ENCODE measurements at places on chromosomes 5 and 9.

DNA sequence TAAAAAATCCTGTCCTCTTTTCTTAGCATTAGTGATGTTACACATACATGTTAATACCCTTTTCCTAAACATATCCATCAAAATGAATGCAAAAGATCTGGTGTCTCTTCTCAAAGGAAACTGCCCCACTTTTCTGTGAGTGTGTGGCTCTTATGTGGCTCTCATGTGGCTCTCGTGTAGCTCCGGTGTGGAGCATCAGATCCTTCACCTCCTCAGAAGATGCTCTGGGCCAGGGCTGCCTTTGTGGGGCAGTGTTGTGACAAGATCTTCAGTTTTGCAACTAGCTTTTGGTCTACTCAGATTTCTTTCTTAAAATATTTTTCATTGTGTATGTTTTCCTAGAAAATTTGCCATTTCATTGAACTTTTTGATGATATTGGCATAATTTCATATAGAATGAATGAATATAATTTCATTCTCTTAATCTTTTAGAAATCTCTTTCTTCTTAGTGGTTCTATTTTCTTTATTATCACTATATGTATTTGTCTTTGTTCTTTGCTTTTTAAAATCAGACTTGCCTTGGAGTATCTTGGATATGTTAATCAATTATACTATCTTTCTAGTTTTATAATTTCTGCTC, 19.4 kb downstream of the GARNL3 start:
- DNase-seq = no peak

DNA sequence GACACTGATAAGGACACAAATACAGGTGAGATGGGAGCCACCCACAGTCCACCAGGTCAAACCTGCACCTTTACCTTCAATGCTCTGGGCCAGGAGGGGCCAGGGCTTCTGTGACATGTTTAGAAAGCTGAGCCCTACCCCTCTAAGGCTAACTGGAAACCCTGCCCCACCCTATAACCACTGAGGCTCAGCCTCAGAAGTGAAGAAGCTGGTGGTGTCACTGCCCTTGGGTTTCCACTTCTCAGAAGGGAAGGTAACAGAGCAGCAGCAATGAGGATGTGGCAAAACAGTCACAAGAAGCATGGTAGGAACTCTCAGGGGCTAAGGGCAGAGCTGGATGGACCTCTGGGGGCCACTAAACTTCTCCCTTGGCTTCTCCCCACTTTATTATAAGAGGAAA, 6.0 kb downstream of the PDGFRB start:
- no peak for DNase-seq

GRCh38 chr5:68540798-68541590, 325.4 kb downstream of the PIK3R1 start:
- DNase-seq = no peak

GRCh38 chr5:160665460-160665859, 186.6 kb downstream of the ATP10B start:
- DNase-seq = no peak

DNA sequence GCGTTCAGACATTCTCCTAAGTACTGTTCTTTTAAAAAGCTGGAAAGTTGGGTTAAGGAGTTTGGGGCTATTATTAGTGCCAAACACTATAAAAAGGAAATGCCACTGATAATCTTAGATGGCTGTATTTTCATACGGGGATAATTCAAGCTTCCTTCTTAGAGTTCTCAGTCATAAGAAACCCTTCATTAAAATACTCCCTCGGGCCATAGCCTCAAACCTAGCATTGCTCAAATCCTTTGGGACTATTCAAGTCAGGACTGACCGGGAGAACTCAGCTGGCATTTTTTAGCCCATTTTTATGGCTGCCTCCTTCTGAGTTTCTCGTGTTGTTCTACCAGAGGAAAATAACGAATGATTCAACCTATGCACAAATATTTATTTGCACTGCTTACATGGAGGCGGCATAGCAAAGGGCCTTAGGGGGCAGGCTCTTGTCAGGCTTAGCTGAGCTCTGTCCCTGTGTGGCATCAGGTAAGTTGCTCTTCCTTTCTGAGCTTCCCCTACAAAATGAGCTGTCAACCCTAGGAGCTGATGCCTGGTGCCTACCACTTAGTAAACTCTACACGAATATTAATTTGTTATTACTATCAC, 33.5 kb upstream of the ADAM19 start:
- DNase-seq = no peak

DNA sequence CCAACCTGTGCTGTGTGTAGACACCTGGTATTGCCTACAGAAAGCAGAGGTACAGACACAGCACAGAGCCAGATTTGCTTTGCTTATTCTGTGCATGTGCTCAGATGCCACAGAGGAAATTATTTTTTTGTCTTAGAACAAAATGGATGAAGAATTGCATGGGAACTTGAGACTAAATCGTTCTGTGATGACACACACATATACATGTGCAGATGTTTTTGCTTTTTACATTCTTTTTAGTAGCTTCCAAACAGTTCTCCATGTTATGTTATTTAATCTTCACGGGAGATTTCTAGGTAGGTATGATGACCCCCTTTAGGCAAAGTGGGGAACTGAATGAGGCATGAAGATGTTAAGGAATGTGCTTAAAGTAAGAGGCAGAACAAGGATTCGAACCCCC, 221.5 kb upstream of the PANK3 start:
- DNase-seq = no peak

DNA sequence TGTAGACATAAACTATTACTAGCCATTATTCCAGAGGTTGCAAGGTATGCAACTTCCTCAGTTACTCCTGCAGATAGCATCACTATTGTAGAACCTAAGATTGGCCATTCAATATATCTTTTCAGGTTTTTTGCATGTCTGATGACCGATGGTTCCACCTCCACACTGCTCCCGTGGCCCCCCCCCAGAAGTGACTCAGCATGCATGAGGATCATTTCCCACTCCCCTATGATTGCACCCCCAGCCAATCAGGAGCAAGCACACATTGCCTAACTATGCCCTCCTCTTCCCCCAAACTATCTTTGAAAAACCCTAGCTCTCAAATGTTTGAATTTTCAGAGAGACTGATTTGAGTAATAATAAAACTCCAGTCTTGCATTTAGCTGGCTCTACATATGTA, 601.4 kb upstream of the TLE4 start:
- DNase-seq = no peak

DNA sequence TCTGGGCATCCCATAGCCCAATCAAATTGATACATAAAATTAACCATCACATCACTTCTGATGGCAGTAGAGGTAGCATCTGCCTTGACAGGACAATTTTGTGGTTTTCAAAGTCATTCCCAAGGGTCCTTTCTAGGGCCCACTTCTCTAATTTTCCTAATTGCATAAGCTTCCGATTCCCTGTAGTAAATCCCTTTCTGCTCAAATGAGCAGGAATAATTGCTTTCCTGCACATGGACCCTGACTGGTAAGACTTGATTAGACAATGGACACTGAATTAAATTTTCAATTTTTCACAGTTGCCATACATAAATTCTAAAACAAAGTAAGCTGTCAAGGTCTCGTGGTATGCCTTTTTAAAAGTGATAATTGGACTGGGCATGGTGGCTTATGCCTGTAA, 22.0 kb upstream of the IL17B start:
- DNase-seq = no peak

DNA sequence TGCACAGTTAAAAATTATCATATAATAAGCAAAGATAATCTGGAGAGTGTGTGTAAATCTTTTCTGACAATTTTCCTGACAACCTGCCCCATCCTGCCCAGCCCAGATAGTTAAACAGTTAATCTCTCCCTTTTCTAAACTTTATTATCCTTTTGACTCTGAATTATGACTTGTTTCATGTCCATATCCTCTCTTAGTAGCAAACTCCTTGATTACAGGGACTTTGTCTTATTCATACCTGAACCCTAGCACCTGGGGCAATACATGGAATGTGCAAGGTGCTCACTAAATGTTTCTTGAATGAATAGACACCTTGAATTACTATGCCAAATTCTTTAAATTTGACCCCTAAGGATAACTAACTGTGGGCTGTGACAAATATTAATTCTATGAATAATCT, 186.7 kb downstream of the FAM170A start:
- no peak for DNase-seq

- DNase-seq = no peak
These were observed 74.5 kb downstream of the C7 start for GRCh38 chr5:40983781-40984180.

GRCh38 chr9:19440823-19441580, 32.2 kb downstream of the ACER2 start:
- DNase-seq = no peak

- no peak for DNase-seq
These were observed 133.5 kb downstream of the FAM114A2 start for GRCh38 chr5:153905219-153905618.

GRCh38 chr9:129415942-129416651, 204.8 kb downstream of the C9orf50 start:
- DNase-seq = no peak

DNA sequence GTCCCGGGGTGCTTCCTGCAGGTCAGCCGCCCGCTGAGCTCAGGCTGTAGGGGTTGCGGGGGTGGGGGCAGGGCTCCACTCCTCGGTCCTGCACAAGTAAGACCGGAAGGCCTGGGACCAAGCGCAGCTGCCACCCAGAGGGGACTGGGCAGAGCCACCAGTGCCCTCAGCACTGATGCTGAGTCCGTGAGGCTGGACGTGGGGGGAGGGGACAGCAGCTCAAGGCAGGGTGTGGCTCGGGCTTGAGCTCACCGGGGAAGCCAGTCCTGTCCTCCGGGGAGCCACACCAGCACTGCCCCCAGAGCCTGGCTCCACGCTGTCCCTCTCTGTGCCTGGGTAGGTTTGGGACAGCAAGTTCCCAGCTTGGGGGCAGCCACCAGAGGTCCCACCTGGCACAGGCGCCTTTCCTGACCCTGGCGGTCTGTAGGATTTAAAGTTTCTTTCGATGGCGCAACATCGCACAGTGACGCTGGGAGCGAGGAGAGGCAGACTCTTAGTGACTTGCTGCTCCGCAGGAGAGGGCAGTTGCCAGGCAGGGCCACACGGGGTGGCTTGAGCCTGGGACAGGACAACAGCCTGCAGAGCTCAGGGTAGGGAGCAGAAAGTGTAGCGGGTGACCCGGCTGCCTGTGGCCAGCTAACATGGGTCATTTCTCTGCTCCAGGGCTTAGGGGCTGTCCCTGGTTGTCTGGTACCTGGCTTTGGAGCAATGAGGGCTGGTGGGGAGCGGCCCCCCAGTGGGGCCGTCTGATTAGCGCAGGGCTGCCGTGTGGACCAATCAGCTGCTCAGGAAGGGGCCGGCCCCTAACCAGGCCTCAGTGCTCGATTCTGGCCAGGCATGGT, 5.7 kb downstream of the LCN1 start:
- no peak for DNase-seq

DNA sequence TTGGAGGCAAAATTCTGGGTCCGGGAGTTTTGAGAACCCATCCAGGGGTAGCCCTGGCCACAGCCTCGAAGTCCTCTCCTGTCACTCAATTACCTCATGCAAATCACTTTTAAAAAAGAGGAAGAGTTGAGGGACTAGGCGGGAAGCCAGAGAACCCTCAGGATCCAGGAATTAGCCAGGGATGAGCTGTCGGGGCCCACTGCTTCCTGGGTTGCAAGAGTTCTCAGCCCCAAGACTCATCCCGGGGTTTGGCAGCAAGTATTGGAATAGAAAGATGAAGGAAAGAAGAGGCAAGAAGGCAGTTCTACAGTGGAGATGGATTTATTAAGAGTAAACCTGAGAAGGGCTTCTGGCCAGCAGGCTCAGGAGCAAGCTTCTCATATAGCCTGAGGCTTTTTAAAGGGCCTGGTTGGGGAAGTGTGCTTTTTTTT, 25.6 kb downstream of the C9orf50 start:
- DNase-seq = no peak

DNA sequence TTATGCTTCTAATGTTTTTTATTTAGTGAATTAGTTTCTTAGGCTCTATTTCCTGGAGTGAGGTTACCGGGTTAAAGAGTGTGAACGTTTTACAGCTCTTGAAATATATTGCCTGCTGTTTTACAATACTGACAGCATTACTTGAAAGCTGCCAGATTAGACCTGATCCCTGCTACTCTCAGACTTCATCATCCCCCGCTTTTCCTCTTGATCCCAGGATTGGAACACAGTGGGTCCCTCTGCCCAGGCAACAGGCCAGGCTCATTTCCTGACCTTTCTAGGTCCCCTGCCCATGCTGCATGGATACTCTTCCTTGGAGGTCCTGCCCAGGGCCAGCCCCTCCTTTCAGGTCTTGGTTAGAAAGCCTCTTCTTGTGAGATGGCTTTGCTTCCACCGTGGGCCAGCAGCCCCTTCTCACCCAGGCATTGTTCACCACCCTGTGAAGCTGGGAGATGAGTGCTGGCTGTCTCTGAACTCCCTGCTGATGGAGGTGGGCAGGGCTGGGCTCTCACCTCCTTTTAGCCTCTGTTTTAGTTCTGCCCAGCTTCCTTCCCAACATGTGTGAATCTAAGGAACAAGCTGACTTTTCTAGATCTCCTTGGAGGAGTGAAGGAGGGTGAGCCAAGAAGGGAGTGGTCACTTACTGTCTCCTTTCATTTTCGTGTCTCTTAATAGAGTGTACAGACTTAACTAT, 15.5 kb upstream of the FAM120AOS start:
- DNase-seq = no peak

DNA sequence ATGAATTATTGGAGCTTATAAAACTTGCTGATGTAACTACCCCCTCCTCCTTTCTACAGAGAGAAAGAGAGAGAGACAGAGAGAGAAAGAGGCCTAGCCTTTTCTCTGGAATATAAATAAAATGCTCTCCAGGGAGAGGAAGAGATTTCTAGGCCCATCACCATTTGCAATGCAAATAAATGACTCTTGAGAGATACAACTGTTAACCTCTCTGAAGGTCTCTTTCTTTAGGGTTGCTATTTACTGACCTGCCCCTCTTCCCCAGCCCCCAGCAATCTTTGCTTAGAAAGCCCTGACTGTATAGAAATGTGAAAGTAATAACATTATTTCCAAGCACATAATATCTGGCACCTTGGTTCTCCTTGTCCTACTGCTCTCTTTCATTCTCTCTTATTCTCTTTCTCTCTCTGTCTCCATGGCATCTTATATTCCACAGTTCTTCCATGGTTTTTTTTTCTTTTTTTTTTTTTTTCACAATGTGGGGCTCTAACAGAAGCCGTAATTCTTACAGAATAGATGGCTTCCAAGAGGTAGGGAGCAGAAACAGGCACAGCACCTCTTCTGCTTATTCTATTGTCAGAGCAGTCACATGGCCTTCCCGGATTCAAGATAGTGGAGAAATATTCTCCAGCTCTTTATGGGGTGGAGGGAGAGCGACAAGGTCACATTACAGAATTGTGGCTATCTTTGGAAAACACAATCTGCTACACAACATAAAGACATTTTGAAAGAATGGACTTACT, 1087.9 kb upstream of the NUDT12 start:
- DNase-seq = no peak

DNA sequence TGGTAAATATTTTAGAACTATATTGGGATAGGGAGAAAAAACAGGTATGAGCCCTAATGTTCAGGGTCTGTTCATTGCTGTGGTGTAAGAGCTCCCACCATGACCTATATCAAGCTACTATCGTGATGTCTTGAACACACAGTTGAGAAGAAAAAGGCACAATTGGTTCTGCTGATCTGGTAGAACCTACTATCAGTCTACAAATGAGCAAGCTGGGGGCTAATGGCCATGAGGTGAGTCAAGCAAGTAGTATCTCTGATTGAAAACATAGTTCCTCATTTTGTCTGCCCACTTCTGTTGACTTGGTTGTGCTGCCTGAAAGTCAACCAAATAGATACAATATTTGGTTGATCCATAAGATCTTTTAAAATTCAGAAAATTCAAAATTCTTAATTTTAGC, 1026.3 kb downstream of the CDH12 start:
- DNase-seq = no peak

GRCh38 chr9:13900449-13900848, 413.5 kb downstream of the NFIB start:
- DNase-seq = no peak

Data from GM20000 (cell line).